ENCODE measurements at places on chromosomes 7 and 10.

GRCh38 chr10:68202960-68203353, 29.0 kb downstream of the ATOH7 start:
- DNase-seq = no peak

- no peak for DNase-seq
Observed at GRCh38 chr10:8435186-8436055, 380.9 kb downstream of the GATA3 start.

DNA sequence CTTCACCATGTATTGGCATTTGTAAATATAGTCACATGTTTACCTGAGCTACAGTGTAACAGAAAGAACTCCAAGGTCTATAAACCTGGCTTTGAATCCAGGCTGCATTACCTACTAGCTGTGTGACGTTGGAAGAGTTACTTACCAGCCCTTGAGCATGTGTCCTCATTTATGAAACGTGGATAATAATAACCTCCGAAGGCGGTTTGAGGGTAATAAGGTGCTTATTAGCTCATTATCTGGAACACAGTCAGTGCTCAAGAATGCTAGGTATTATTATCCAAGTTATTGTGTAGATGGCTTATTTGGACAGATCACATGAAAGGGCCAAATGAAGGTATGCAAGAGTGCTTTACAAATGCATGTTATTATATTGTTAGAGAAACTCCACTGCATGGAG, 64.9 kb downstream of the SEC23IP start:
- DNase-seq = no peak

DNA sequence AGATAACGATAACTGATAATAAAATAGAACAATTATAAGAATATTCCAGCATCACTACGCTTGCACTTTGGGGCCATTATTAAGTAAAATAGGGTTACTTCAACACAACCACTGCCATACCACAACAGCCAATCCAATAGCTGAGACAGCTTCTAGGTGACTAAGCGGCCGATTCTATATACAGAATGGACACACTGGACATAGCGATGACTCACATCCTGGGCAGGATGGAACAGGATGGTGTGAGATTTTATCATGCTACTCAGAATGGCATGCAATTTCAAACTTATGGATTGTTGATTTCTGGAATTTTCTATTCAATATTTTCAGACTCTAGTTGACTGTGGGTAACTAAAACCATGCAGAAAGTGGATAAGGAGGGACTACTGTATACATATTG, 920.9 kb downstream of the LRMDA start:
- DNase-seq = no peak

DNA sequence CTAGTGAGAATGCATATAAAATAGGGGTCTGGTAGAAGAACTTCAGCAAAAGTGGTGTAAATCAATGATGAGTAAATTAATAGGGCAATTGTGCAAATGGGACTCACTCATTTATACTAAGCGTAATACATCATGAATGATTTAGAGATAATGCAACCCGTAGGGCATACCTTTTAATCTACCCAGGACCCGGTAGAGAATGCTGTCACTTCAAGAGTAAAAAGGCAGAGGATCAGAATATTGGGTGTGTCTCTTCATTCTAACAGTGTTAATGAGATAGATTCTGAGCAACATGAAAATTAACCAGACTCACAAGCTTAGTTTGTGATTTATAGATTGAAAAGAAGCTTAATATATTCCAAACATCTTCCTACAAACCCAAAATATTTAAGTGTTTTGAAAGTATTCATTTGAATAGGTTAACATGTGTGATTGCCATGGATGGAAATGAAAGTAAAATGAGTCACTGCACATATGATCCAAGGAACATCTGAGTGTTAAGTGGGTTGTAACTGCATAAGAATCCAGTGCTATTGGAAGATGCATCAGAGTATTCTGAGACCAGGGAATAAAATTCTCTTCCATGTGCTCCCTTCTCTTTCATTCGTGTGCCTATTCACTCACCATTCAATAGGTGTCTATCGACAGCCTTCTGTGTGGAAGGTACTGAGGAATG, 690.6 kb downstream of the AUTS2 start:
- DNase-seq = no peak

DNA sequence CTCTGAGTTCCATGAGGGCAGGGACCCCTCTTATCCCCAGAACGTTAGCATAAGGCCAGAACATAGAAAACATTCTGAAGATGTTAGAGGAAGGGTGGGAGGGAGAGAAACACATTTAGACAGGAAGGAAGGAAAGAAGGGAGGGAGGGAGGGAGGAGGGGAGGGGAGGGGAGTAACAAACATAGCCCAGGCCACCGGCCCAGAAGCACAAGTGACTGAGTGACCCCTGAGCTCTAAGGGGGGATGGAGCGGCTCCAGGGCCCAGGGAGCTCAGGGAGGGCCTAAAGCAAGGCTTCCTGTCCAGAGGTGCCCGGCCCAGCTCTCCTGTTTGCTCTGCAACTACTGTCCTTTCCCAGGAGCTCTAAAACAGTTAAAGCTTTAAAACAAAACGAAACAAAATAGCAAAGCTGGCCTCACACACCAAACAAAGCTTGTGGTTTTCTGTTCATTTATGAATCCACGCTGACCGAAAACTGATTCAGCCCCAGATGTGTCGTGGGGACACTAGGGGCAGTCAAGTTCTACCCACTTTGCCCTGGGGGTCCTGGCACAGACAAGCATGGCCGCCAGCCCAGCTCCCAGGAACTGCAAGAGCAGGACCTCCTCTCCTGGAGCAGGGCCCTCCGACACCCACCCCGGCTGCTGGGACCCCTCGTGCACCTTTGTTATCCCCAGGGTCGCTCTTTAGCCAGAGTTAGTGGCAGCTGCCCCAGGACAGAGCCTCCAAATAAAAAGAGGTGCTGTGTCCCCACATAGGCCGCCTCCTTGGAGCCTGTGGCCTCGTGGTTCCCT, 496.2 kb upstream of the FOXK1 start:
- no peak for DNase-seq

- no peak for DNase-seq
Observed at GRCh38 chr7:68511281-68511680, 1087.0 kb upstream of the AUTS2 start.

GRCh38 chr7:96679886-96680285, 29.8 kb downstream of the SEM1 start:
- DNase-seq = no peak

Data from psoas muscle (tissue), 8 donors.